ENCODE measurements at places on chromosomes 4 and X.

GRCh38 chr4:77881460-77882295 lies 19.0 kb downstream of the MRPL1 start:
- no peak for DNase-seq

- DNase-seq: no peak
Measured at GRCh38 chr4:19381068-19381467, 870.6 kb upstream of the SLIT2 start.

- no peak for DNase-seq
Measured at GRCh38 chr4:72352711-72353110, 216.3 kb downstream of the ADAMTS3 start.

DNA sequence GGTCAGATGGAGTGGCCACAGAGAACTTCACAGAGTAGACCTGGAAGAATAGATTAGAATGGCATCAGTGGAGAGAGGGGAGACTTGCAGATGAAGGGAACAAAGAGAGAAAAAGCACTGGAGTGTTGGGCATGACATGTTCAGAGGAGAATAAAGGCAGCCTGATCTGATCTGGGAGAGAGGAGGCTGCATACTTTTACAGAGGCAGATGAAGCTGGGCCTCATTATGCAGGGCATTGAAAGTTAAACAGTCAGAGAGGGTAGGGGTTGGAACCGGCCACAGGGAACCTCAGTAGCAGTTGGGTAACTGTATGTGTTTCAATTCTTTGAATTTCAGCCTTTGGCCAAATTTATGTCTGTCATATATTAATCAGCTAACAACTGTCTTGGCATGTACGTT lies 61.2 kb downstream of the SH3BGRL start:
- DNase-seq: no peak

GRCh38 chr4:3475041-3475712 lies 12.1 kb downstream of the DOK7 start:
- no peak for DNase-seq

- DNase-seq: no peak
Measured at GRCh38 chrX:51026862-51027261, 116.3 kb downstream of the BMP15 start.

DNA sequence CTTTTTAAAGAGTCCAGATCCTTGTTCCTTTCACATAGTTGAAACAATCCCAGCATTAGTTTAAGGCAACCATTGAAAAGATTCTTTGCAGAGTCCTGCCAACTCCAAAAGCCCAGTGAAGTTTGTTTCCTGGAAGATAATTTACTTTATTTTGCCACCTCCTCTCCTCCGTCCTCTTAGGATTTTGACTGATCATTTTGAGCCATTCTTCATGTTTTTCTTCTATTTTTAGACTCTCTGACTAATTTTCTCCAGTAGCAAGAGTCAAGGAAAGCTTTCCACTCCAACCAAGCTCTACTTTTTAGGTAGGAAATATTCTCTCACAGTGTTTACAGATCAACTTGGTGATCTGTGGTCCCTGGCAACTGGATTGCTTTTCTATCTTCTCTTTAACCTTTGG lies 10.3 kb downstream of the NCBP2L start:
- no peak for DNase-seq

DNA sequence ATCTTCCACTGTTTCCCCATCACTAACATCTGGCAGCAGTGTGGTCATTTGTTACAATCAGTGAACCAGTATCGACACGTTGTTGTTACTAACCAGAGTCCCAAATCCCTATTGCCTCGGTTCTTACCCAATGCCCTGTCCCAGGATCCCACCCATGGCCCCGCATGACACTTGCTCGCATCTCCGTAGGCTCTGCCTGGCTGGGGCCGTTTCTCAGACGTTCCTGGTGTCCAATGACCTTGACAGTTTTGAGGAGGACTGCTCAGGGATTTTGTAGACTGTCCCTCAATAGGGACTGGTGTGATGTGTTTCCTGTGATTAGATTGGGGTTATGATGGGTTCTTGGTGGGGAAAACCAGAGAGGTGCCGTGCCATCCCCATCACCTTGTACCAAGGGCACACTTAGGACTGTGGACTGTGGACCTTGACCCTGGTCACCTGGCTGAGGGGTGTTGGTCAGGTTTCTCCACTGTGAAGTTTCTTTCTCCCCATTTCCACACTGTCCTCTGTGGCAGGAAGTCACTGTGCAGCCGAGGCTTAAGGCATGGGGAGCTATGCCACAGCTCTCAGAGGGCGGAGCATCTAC lies 108.4 kb downstream of the ADRA2C start:
- no peak for DNase-seq

- no peak for DNase-seq
Measured at GRCh38 chr4:88610771-88611170, 18.5 kb downstream of the HERC3 start.

GRCh38 chr4:83890816-83891215 lies 354.9 kb downstream of the GPAT3 start:
- no peak for DNase-seq

DNA sequence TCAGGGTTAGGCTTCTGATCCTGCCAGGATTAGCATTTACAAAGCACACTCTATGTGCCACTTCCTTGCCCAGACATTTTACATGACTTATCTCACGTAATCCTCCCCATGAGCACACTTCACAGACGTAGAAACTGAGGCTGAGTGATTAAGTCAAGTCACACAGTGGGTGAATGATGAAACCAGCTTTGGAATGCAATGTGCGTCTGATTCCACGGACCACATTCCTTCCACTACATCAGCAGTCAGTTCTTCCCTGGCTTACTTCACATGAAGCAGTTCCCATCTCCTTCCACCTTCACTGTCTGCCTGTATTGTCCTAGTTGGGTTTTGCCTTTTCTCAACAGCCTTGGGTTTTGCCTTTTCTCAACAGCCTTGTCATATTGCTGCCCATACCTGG lies 134.3 kb upstream of the PPARGC1A start:
- DNase-seq: no peak

DNA sequence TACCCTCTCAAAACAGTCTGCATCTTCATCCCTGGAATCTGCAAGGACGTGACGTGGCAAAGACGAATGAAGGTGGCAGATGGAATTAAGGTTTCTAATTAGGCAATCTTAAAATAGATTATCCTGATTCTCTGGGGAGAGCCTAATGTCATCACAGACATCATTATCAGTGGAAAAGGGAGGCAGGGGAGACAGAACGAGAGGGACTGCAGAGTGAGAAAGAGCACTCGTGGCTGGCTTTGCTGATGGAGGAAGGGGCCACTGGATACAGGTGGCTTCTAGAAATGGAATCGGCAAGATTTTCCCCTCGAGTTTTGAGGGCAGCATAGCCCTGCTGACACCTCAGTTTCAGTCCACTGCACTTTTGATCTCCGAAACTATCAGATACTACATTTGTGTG lies 110.6 kb downstream of the ASMT start:
- DNase-seq: no peak

GRCh38 chrX:2410279-2411020 lies 90.3 kb downstream of the DHRSX start:
- DNase-seq: no peak

DNA sequence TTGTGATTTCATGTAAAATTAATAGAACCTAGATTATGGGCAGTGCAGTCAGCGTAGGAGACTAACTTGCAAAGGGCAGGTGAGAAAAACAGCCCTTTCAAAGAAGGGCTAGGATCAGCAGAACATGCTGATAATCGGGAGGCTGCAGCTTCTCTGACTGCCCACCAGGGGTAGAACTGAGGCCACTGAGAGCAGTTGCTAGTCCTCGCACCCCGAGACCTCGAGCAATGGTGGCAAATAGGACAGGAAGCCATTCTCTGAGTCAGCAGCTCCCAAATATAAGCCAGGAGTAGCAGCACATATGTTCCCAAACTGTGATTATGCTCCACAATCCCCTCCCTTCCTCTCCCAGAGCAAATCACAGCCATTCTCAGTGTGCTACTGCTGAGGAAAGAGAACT lies 186.5 kb downstream of the MSL3 start:
- no peak for DNase-seq

- no peak for DNase-seq
Measured at GRCh38 chr4:25861280-25861950, 1.4 kb downstream of the SEL1L3 start.

DNA sequence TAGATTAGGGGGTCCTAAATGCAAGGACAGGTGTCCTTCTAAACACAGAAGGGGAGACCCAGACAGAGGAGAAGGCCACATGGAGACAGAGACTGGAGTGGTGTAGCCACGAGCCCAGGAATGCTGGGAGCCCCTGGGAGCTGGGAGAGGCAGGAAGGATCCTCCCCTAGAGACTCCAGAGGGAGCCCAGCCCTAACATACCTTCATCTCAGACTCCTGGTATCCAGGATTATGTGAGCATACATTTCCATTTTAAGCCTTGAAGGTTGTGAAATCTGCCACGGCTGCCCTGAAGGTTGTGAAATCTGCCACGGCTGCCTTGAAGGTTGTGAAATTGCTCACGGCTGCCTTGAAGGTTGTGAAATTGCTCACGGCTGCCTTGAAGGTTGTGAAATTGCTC lies 148.4 kb downstream of the ASMT start:
- no peak for DNase-seq

DNA sequence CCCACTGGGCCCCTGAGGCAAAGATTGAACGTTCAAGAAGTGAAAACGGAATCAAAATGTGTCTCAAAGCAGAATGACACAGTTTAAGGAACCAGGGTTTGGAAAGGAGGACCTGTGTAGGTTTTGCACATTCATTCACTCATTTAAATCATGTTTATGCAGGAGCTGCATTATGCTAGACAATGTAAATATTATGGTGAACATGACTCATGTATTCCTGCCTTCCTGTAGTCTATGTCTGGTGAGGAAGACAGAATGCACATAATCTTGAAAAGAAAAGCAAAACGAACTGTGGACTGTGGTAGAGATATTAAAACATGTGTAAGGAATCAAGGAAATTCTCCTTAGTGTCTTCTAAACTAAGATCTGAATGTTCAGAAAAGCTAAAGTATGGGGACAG lies 311.8 kb upstream of the SMIM31 start:
- no peak for DNase-seq

- DNase-seq: no peak
Measured at GRCh38 chr4:76659103-76659490, 224.1 kb downstream of the SHROOM3 start.

- no peak for DNase-seq
Measured at GRCh38 chr4:76487621-76488020, 52.6 kb downstream of the SHROOM3 start.

DNA sequence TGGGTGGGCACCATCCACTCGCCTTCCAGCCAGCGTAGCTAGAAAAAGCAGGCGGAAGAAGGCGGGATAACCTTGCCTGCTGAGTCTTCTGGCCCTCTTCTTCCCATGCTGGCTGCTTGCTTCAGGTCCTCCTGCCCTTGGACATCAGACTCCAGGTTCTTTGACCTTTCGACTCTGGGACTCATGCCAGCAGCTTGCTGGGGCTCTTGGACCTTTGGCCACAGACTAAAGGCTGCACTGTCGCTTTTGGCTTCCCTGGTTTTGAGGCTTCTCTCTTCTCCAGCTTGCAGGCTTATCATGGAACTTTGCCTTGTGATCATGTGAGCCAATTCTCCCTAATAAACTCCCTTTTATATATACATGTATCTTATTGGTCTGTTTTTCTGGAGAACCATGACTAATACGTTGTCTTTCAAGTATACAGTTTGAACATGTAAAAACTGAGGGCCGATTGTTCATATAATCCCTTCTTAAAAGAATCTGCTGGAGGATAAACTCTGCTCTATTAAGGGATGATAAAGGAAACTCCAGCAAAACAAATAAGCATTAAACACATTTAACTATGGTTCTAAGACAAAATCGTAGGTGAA lies 116.6 kb upstream of the LCORL start:
- DNase-seq: no peak

DNA sequence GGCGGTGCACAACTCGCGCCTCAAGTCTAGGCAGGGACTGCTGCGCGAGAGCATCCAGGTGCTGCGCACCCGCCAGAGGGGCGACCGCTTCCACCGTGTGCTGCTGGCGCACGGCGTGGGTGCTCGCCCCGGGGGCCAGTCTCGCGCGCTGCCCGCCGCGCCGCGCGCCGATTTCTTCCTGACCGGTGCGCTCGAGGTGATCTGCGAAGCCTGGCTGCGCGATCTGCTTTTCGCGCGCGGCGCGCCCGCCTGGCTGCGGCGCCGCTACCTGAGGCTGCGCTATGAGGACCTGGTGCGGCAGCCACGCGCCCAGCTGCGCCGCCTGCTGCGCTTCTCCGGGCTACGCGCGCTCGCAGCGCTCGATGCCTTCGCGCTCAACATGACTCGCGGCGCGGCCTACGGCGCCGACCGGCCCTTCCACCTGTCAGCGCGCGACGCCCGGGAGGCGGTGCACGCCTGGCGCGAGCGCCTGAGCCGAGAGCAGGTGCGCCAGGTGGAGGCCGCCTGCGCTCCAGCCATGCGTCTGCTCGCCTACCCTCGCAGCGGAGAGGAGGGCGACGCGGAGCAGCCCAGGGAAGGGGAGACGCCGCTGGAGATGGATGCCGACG lies 1.3 kb downstream of the CHST7 start:
- no peak for DNase-seq

DNA sequence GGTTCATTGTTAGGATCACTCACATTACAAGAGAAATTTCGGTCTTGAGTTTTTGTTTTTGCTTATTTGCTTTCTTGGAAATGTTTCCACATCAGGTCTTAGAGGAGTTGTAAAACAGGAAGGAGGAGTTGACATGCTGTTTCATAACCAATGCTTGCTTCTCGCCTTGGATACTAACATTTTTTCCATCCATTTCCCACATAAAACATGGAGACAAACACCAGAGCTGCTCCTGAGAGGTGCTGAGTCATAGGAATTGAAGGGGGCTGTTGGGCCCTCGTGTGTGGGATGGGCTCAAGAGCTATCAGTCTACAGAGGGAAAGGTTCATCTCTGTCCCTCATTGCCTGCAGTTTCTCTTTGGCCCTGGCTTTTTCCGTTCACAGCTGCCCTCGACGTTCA lies 29.9 kb downstream of the TBL1X start:
- no peak for DNase-seq

DNA sequence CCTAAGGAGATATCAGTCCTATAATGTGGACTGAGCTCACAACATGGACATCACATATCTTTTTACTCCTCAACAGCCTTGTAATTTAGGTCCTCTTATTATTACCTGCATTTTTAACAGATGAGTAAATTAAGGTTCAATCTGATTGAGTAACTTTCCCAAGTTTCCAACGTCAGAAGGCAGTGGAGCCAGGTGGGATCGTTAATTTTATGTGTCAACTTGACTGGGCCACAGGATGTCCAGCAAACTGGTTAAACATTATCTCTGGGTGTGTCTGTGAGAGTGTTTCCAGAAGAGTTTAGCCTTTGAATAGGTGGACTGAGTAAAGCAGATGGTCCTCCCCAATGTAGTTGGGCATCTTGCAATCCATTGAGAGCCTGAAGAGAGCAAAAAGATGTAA lies 59.0 kb upstream of the SLIT2 start:
- no peak for DNase-seq

DNA sequence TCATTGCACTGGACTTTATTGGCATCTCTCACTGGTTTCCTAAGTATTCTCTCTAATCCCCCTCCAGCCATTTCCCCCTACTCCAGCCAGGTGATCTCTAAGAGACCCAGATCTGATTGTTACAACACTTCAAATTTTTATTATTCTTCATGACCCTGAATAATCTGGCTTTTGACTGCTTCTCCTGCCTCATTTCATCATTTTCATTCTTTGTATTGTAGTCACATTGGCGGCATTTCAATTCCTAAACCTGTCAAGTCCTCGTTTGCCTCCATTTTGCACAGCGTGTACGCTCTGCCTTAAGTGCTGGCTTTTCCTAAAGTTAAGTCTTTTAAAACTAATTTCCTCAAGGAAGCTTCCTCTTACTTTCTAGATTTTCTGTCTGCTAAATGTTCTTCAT lies 31.6 kb downstream of the UBE2K start:
- DNase-seq: no peak

Measured in stimulated activated CD8-positive, alpha-beta memory T cell treated with anti-CD3 and anti-CD28 coated beads, Interleukin-4, amount 100 ng/mL, for 1 hour (primary cell).